NCI-H446 (cell line): ENCODE measurements at places on chromosomes 7 and 10.

DNA sequence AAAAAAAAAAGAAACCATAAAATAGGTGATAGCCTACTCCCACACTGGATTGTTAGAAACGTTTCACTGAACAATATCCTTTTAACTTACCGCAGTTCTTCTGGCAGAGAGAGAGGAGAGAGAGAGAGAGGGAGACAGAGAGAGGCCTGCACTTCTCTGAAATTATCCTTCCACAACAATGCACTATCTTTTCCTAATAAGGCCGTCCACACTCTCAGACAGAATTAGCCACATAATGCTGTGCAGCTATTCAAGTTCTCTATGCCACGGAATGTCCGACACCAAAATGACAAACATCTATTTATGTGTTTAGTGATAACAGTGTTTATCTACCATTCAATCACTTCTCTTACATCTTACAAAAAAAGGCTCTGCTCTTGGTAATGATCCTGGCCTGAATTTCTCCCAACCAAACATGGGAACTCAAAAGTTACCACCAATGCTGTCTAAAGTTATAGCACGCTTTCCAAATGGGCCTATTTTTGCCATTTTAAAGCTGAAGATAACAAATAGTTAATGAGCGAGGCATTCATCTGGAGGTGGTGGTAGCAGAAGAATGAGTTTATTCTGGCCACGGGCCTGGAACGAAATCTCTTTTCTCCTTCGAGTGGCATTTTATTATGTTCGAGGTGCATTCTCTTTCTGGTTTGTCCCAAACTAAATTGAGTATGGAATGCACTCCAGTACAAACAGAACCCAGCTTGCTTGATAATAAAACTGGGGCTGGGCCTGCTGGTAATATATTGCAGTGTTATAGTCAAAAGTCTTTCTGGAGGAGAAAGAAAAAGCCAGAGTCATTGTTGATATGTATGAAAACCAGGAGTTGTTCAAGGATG is 160.2 kb upstream of the SVIL start:
- no peak for DNase-seq

DNA sequence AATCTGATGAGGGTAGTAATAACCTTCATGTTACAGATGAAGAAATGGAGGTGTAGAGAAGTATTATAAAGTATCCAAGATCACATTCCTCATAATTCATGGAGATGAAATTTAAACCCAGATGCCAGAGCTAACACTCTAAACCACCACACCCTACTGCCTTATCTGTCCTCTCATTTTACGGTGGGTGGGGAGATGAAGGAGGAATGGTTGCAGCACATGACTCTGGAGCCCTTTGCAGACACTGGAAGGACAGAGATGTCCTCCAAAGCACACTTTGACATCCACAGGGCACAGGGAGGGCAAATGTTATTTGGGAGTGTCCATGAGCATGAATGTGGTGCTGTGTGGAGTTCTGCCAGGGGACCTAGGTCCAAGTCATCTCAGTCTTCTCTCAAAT is 1.1 kb downstream of the PLEKHS1 start:
- DNase-seq, result no peak

DNA sequence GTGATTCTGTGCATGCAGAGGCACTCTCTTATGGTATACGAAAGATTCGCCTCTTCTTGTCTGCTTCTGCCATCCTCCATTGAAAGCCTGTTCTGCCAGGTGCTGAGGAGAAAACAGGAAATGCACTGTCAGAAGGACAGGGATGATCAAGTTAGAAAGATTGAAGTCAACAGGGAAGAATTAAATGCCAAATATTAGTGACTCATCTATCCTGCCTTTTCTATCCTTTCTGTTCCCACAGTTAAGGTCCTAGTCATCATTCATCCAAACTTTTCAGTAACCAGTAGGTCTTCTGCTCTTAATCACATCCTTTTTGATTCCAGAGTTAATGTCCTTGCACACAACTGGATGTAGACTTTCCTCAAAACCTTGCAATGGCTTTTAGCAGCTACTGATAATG is 4.8 kb upstream of the ZNF783 start:
- DNase-seq, result no peak

DNA sequence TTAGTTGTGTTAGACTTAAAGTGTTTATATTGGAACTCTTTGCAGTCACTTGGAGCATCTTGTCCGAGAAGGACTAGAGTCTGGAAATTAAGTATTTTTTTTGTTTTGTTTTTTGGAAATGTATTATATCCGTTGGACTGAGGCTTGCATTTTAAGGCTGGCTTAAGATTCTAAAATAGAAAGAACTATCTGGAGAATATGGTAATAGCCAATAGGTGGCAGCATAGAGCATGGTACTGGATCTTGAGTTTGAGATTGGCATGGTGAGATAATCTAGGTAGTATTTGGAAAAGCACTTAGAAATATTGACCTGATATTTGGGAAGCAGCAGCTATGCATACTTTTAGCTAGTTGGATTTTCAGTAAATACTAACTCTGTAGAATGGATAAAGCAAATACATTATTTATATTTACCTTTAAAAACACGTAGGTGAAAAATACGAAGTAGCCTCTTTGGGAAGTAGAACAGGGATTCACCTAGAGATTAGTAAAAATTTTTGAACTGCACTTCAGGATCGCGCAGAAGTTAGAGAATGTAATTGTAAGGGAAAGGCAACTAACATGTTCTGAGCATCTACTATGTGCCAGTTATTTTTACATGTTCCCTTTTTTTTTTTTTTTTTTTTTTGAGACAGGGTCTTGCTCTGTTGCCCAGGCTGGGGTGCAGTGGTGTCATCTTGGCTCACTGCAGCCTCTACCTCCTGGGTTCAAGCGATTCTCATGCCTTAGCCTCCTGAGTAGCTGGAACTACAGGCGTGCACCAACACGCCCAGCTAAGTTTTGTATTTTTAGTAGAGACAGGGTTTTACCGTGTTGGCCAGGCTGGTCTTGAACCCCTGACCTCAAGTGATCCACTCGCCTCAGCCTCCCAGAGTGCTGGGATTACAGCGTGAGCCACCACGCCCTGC is 78.6 kb downstream of the LCOR start:
- DNase-seq, result no peak

DNA sequence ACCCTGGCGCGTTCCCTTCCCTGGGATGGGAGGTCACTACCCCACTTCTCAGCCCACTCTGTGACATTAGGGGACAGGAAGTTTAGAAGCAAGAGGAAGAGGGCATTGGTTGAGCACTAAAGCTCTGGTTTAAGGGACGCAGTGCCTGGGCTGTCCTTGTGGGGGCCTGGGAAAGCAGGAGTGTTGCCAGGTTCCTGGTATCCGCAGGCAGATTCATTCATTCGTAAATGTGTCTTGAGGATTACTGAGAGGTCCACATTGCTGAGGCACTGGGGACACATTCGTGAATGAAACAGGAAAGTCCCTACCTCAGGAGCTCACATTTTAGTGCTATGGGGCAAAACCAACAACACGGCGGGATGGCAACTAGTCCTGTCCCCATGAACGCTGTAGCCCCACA is 69.4 kb downstream of the COL13A1 start:
- no peak for DNase-seq
